Frontal cortex (tissue), 4 donors: ENCODE measurements at places on chromosomes 1 and 21.

GRCh38 chr1:185334182-185334581 lies 17.1 kb upstream of the IVNS1ABP start:
- no peak for DNase-seq

GRCh38 chr1:34520111-34520510 lies 234.7 kb upstream of the GJB5 start:
- no peak for DNase-seq

- DNase-seq, result no peak
Observed at GRCh38 chr1:52593495-52593894, 8.7 kb upstream of the GPX7 start.

- peak; percentile 83 for DNase-seq
Observed at GRCh38 chr1:223142795-223143536, at the start of gene TLR5. TLR5 (minus strand) TSS chr1:223143248; CDS start chr1:223113031, 30,217 bp downstream.

- DNase-seq, result no peak
Observed at GRCh38 chr1:172793823-172794222, 134.9 kb downstream of the FASLG start.

- DNase-seq, result no peak
Observed at GRCh38 chr21:36860736-36861594, 105.5 kb downstream of the HLCS start.

- no peak for DNase-seq
Observed at GRCh38 chr21:37642493-37642892, 273.8 kb downstream of the KCNJ6 start.
